Tibial artery (tissue), 4 donors: ENCODE measurements at places on chromosomes 13 and 19.

DNA sequence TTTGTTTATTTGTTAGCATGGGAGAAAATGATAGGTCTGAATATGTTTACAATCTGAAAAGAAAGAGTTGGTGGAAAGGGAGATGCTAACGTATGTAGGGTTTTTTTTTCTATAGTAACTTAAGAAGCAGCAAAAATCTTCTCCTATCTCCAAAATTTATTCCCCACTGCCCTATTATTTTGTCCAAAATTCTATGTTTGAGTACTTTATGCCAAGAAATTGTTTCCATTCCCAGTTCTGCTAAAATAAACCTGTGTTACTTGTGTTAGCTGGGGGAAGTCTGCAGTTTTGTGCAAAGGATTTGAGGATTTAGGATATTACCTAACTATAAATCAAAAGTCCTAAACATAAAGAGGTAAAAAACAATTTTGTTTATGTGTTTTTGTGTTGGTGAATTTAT is 2770.4 kb upstream of the PCDH20 start:
- no peak for DNase-seq

DNA sequence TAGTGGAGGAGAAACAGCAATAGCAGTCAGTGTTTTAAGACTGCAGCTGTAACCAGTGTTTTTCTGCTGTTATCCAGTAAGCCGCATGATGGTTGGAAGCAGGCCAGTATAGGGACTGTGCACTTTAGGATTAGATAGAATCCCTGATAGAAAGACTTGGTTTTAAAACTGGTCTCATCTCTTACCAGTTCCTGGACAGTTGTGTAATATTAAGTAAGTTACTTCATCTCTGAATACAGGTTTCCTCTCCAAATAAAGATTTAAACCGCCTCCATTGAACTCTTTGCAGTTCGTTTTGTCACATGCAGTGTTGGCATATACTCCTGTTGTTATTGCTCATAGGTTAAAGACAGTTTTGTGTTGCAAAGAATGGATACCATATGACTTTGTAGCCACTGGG is 25.6 kb downstream of the URI1 start:
- no peak for DNase-seq

- no peak for DNase-seq
Measured at GRCh38 chr13:111577208-111577828, 256.9 kb downstream of the TEX29 start.

GRCh38 chr19:38255383-38256014 is 675 bp downstream of the PPP1R14A start:
- peak; percentile 74 for DNase-seq

DNA sequence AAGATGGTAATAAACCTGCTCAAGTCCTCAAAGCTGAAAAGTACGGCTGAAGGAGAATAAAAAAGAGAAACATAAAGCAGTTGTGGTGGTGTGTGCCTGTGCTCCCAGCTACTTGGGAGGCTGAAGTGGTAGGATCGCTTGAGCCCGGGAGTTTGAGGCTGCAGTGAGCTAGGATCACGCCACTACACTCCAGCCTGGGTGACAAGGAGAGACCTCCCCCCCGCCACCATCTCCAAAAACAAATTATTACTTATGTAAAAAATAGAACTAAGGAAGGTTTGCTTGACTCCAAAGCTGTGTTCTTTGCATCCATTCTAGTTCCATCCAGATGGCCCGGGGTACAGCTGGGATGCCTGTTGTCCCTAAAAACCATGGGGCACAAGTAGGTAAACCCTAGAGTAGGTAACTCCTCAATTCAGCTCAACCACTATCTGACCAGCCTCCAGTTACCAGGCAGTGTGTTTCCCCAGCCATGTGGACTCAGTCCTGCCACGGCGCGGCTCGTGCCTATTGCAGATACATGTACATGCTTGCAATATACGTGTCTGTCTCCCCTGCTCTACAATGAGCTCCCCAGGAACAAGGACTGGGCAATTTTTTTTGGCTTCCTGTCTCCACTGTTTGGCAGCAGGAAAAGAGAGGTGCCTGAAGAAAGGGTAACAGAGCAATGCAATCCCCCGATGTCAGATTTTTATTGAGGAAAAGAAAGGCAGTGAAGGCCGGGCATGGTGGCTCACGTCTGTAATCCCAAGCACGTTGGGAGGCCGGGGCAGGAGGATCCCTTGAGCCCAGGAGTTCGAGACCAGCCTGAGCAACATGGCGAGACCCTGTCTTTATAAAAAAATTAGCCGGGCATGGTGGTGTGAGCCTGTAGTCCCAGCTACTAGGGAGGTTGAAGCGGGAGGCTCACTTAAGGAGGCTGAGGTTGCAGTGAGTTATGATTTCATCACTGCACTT is 101.3 kb downstream of the GNG7 start:
- peak; percentile 14 for DNase-seq

DNA sequence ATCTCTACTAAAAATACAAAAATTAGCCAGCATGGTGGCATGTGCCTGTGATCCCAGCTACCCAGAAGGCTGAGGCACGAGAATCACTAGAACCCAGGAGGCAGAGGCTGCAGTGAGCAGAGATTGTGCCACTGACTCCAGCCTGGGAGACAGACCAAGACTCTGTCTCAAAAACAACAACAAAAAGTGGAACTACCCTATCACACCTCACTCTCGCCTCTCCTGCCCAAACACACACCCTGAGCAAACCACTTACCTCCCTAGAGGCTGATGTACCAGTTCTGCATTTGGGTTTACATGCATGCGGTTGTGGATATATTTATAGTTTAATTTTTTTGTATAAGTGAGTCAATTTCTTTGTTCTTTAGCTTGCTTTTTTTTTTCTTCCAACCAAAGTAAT is 7.7 kb upstream of the PTOV1 start:
- no peak for DNase-seq

DNA sequence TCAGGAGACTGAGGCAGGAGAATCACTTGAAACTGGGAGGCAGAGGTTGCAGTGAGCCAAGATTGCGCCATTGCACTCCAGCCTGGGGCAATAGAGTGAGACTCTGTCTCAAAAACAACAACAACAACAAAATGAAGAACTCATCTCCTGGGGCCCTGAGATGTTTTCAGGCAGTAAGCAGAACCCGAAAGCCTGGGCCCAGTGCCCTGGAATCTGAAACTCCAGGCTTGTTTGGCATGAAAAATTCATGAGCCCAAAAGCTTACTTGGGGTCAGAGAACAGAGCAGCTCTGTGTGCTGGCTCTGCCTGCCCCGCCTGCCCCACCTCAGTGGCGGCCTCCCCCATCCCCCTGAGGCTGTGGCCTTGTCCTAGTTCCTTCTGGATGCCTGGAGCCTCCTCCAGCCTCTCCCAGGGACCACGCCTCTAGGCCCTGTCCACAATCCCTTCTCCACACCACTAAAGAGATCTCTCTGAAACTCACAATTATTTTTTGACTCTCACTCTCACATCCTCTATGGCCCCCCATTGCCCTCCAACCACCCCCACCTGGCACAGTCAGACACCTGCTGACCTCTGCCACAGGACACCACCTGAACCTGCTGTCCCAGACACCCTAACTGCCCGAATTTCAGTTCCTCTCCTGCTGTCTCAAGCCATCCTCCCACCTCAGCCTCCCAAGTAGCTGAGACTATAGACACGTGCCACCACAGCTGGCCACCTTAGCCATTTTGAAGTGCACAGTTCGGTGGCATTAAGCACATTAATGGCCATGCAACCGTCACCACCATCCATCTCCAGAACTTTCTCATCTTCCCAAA is 6.9 kb upstream of the AP1M2 start:
- DNase-seq = peak; percentile 38

DNA sequence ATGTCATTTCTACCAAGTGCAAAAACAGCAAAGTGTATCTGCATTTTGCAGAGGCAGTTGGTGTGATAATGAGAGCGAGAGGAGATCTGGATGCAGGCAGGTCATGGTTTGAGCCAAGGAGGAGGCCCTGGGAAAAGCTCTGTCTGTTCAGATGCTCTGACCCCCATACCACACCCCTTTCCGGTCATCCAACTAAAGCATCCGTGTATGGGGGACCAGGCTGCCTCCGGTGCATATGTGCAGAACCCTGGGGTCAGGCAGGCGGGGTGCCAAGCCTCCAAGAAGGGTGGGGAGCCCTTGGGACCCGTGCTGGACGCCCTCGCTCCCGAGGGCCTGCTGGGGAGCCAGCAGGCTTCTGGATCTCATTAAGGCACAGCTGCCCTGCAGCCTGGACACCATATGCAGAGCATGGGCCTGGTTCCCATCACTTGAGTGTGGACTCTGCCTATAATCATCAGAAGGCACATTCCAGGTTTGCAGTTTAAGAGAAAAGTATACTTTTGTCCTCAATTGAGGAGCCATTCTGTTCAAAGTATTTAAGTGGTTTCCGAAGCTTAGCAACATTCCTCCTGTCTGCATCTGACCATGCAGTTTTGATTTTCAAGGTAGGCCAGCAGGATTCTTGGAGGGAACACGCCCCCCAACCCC is 56.1 kb downstream of the ALOX5AP start:
- no peak for DNase-seq

GRCh38 chr13:106479929-106480328 is 55.5 kb downstream of the EFNB2 start:
- no peak for DNase-seq

DNA sequence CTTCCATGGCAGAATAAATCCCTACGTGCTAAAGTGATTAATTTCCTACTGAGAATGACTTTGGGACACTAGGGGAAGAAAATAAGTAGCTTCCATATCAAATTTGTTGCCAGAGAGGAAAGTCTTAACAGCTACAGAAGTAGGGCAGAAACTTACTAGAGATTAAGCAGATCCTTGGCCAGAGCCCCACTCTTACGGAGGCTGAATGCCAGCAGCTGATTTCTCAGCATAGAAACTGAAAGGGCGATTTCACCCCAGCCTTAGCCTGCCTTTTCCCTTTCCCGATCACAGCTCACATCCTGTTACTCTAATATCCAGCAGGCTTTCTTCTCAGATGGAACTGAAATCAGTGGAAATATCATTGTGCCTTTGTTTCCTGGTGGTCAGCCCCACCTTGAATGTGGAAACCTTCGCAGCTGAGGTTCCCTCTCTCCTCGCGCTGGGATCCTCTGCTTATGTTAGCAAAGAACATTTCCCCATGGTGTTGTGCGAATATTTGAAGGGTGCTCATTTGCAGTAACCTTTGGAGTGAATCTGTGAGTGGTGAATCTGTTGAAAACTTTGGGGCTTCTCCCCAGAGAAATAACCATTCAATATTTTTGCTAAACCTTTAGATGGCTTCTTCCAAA is 8.4 kb downstream of the FAM124A start:
- peak; percentile 62 for DNase-seq

DNA sequence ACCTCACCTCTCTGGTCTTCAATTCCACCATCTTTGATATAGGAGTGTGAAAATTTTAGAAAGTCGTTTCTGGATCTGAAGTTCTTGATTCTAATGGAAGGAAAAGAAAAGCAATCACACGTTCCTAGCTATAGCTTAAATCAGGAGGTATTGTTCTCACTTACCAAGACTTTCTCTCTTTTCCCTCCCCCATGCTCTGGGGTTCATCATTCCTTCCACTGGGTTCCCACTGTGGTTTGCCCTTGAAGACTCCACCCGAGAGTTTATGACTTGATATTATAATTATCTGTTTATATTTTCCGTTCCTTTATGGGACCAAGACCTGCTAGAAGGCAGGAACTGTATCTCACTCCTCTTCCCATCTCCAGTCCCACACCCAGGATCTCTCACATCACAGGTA is 76.6 kb downstream of the AKAP11 start:
- no peak for DNase-seq

GRCh38 chr13:89474432-89474831 is 1803.3 kb downstream of the SLITRK5 start:
- no peak for DNase-seq

DNA sequence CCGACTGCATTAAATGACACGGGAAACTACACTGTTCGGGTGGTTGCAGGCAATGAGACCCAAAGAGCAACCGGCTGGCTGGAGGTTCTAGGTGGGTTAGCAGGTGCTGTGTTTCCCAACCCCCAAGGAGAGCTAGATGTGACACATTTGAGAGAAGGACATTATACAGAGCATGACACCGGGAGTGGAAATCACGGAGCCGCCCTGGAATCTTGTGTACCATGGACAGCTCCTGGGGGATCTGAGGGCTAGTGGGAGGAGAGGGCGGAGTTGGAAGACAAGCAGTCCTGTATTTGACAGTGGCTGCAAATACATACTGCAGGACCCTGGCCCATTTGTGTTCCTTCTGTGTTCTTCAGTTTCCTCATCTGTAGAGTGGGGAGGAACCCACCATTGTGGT is 2.3 kb downstream of the CEACAM18 start:
- DNase-seq = no peak

DNA sequence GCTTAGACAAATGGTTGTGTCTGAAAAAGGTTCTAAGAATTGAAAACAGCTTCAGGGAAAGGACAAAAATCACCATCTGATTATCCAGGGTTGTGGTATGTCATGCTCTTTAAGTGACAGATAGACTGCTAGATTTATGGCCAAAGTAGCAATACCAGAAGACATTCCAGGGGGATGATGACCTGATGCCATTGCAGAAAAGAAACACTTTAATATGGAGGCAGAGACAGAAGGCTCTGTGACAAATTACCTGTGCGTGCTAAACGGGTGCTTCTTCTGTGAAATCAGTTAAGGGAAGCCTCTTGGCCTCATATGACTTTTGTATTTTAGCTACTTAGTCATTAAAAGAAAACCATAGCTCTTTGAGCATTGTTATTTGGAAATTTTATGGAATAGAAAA is 144.3 kb upstream of the RNF113B start:
- no peak for DNase-seq

DNA sequence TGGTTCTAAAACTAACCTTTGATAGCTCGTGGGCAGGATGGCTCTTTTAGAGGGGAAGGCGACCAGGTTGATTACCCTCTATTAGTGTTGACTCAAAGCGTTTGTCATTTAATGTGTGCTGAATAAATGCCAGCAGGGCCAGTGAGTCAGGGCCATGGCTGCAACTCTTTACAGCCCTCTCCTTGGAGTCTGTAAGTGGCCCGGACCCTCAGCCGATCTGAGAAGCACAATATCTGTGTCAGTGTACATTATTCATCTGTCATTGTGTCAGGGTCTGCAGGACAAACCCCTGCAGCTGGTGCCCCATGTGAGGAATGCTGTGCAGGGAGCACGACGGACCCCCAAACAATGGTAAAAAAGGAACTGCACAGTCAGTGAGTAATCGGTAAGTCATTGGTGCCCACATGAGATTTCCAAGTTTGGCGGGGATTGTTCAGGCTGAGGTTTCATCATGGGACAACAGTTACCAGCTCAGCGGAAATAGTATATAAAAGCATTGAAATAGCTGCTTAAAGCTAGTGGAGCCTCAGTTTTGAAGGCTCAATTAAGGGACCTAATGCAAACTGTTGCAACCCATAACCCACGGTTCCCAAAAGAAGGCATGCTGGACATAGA is 139.1 kb downstream of the ZNF675 start:
- no peak for DNase-seq

- DNase-seq = no peak
Measured at GRCh38 chr13:105341758-105342157, 1193.7 kb downstream of the EFNB2 start.

DNA sequence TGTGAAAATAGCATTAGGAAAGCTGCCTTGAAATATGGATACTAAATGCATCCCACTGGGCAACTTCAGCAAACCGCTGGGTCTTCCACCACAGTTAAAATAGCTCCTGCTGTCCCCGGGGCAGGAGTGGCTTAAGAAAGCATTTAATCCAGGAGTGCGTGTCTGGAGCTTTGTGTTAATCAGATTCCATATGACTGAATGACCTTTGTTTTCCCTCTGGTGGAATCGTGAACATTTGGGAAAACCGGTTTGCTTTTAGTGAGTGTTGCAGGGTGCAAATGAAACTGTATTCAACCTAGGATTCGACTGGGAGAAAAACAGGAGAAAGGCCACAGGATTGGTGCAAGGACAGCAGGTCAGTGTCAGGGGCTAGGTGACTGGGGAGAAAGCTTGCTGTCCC is 237.6 kb upstream of the MAB21L1 start:
- DNase-seq = no peak
